Activated CD4-positive, alpha-beta T cell treated with anti-CD3 and anti-CD28 coated beads for 24 hours (primary cell): ENCODE measurements at places on chromosomes 2 and 18.

DNA sequence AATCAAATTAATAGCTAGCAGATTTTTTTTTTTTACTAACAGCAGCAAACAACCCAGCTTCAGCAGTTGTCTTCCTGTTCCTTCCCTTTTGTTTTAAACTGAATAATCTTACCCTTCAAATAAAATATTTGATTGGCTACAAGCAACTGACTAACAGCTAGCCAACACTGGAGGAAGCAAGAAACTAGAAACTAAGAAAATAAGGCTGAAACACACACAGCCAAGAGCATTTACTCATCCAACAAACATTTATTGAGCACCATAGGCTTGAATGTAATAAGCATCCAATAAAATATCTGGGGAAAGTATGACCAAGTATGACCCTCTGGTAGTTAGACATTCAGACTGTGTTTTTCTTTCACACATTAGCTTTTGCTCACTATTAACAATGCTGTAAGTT, 189.2 kb downstream of the CD226 start:
- DNase-seq, result no peak

DNA sequence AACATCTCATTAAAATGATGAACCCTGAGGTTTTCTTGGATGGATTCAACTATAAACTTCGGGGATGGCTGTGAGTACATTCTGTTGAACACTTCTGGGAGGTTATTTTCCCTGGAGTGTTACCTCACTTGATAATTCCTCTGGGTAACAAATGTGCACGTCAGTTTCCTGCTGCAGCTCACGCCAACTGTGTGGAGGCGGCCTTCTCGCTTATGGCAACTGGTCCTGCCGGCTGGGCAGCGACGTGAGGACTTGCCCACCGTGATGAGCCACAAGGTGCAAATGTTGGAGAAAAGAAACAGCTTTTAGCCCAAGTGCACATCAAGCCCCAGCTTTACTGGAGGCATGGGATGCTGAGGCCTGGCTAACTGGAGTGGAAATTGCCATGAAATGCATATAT, 15.9 kb downstream of the MYCN start:
- no peak for DNase-seq

DNA sequence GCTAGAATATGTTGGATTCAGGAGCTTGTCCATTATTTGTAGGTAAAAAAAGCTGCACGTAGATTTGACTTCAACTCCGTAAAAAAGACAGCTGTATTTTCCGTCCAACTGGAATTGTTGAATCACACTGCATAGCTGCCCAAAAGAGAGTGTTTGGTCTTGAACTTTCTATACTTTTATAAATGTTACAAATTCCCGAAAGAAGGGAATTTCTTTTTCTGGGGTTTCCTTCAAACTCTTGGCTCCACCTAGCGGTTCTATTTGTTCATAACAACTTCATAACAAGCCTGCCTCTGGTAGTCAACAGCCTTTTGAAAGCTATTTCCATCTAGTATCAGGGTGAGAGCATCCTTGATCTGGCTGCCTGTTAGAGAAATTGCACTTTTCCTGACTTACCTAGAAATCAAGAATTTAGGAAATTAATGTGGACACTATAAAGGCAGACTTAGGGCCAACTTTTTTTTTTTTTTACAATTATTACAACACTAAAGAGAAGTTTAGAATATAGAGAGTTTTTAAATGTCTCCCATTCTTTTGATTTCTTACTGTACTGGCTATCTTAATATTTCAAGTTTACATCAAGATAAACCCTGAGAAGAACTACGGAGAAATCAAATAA, 48.1 kb downstream of the TMEM185B start:
- DNase-seq, result no peak

DNA sequence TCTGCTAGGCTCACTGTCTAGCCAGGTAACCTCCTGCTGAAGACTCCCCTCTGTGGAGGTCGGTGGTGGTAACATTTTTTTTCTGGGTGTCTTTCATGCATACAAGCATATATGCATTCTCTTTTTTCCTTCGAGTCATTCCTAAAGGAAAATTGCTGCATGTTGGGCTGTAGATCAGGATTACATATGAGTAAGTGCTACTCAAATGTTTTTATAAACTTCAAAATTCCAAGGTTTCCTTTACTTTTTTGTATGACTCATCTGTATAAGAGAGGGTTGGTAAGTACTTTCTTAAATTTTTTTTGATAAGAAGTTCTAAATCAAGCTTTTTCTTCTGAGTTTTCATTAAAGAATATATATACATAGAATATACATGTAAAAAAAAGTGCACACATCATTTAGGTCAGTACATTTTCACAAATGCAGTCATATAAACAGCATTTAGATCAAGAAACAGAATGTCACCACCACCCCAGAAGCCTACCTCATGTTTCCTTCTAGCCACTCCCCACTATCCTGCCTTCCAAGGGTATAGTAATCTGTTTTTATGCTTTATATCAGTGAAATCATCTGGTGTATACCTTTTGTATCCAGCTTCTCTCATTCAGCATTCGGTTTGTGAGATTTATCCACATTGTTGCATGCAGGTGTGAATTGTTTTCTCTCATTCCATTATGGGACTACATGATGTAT, 128.0 kb upstream of the MAP3K20 start:
- no peak for DNase-seq

DNA sequence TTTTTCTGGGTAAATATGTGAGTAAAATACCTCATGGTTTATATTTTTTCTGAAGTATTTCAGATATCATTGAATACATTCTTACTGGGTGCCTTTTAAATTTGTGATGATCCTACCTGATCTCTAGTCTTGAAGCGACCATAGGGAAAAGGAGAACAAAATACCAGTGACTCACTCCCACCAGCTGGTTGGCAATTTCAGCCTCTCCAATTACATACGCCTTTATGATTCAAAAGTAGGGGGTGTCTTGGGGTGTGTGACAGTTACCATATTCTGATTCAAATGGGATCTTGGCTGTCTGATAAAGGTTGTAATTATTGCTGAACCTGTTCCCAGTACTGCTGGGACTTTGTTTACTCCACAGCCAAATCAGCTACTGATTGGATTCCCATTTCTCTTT, 175.9 kb upstream of the NXPH2 start:
- DNase-seq, result no peak
